Activated T-helper 1 cell treated with anti-CD3 and anti-CD28 coated beads, Interleukin-12 subunit alpha, Interleukin-12 subunit beta, Interleukin-2, Interleukin-4 antibody, amounts not matched to agents 30 ng/mL and 10 ng/mL and 1 ng/mL, durations not matched to agents 14 hours and 24 hours and 36 hours (primary cell): ENCODE measurements at places on chromosomes 6 and 20. TPM values are rescaled to one million over a fixed set of nuclear protein-coding genes. Genes with fewer than 3 reads are reported as not detected.

Gene HLA-E
- 476 and 483 TPM in 2 replicates for total RNA-seq

Gene CDSN
- not detected in 2 replicates for total RNA-seq

Gene C6orf163
- total RNA-seq = 1.2 and 1.6 TPM in 2 replicates

Gene DNAH8
- total RNA-seq = 0.03 and 0.05 TPM in 2 replicates

Gene SDC4
- 220 and 222 TPM in 2 replicates for total RNA-seq

Gene SLPI
- total RNA-seq = not detected in 2 replicates

Gene NRSN2
- 5.1 and 6.5 TPM in 2 replicates for total RNA-seq

Gene IYD
- total RNA-seq = not detected in 2 replicates

Gene ENPP4
- total RNA-seq = 5.9 and 6.1 TPM in 2 replicates

Gene MOG
- not detected in 2 replicates for total RNA-seq

Gene C20orf173
- not detected in 2 replicates for total RNA-seq

Gene ADGRF4
- total RNA-seq = not detected in 2 replicates

Gene HLA-DPB1
- 12.2 and 12.3 TPM in 2 replicates for total RNA-seq

Gene BFSP1
- total RNA-seq = 0.76 and 0.80 TPM in 2 replicates

Gene SYCP2L
- not detected in 2 replicates for total RNA-seq
